ENCODE measurements at places on chromosomes 5 and 9.

- DNase-seq, result no peak
Observed at GRCh38 chr9:100364013-100364412, 11.3 kb upstream of the TEX10 start.

GRCh38 chr5:92574023-92574422, 1007.0 kb downstream of the NR2F1-AS1 start:
- no peak for DNase-seq

DNA sequence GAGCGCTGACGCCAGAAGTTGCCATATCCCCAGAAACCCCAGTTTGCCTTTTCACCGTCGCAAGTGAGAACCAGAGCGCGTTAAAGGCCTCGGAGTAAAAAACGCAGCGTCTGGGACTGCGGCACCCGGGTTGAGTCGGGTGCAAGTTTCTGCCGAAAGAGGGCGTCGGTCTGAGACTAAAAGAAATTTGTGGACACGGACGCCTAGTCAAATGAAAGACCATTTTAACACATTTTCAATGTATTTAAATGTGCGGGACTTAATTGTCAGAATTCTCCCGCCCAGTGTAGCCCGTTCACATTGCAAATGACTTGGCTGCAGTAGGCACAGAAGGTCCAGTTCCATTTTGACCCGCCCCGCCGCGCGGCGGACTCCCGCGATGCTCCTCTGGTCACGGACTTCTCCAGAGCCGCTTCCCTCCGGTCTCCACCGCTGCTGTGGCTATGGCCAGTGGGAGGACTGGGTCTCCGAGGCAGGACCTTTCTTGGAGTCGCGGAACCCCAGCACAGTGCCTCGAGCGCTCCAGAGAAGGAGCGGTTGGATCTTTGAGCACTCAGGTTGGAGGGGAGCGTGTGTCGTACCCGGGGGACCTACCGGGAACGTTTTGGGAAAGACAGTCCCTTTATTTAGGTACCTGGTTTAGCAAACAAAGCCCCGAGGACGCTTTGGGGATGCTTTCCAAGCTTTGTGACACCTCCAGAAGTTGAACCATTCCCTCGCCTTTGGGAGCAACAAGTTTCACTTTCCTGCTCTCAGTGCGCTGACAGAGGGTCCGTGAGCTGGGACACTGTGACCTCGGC, 1.2 kb upstream of the NPR3 start:
- DNase-seq, result peak; percentile 84

GRCh38 chr5:98042961-98043360, 730.5 kb upstream of the RGMB start:
- DNase-seq, result no peak

- DNase-seq, result no peak
Observed at GRCh38 chr9:69745716-69746437, 13.9 kb downstream of the PTAR1 start.

GRCh38 chr9:107638521-107639310, 149.1 kb upstream of the KLF4 start:
- DNase-seq, result no peak

DNA sequence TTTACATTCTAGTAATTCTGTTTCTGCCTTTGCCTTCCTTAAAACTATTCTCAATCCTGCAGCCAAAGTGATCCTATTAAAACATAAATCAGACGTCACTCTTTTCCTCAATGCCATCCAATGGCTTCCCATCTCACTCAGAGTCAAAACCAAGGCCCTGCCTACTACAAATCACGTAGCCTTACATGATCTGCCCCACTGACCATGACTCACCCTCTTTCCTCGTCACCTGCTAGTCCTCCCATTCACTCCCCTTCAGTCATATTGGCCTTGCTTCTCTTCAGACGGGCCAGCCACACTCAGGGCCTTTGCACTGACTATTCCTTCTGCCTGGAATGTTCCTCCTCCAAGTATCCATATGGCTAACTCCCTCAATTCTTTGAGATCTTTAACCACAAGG, 39.0 kb upstream of the DMXL1 start:
- no peak for DNase-seq

DNA sequence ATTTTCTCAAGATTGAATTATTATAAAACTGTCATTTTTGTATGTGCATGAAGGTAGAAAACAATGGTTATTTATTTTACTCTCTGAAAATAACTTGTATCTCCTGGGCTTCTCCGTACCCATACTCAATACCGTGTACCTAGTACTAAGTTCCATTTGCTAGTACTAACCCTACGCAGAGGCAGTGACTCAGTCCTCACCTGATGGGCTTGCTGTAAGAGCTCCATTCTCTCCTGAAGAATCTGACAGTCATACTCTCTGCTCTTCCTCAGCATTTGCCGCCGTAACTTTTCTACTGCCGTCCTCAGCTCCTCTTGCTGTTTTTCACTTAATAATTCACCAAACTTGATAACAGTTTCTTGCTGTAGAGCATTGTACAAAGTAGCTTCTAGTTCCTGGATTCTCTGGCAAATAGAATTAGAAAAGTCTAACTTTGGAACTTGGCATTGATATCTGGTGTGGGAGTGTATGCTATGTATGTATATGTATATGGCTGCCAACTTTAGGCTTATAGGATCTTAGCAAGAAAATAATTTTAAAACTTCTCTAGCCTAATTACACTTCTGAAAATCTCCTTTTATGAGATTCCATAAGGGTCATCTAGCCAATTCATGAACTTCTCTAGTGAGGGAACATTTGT, 108.0 kb upstream of the DPYSL3 start:
- no peak for DNase-seq

DNA sequence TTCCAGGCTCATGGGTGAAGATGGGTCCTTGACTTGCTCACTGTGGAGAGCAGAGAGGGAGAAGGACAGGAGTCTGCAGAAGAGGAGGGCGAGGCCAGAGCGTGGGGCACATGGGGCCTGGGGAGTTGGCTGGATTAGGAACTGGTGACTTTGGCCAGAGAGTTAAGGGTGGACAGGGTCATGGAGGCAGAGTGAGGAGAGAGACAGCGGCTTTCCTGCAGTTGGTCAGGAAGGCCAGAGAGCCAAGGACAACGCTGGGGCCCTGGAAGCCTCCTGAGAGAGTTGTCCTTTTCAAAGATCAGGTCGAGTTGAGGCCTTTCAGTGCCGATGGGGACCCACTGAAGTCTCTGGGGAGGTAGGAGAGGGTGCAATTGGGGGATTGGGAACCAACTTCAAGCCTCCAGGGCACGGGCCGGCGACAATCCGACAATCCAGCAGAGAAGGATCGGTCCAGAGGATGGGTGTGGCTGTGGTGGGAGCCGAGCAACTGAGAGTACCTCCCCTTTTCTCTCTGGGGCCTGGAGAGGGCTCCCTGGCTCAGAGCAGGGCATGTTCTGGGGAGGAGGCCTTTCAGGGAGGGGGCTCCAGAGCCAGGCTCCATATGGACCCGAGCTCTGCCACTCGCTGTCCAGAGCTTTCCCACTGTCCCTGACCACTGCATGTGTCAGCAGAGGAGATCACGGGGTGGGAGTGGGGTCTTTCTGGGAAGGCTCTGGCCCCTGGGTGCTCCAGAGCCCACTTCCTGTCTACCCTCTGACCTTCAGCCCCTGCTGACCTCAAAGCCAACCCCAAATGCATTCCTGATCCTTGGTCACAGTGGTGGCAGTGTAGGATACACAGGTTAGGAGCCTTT, 7.5 kb upstream of the PHYHD1 start:
- DNase-seq, result no peak

- DNase-seq, result no peak
Observed at GRCh38 chr5:149410721-149411432, 31.8 kb upstream of the IL17B start.

GRCh38 chr5:57302164-57302563, 128.3 kb downstream of the GPBP1 start:
- DNase-seq, result no peak

DNA sequence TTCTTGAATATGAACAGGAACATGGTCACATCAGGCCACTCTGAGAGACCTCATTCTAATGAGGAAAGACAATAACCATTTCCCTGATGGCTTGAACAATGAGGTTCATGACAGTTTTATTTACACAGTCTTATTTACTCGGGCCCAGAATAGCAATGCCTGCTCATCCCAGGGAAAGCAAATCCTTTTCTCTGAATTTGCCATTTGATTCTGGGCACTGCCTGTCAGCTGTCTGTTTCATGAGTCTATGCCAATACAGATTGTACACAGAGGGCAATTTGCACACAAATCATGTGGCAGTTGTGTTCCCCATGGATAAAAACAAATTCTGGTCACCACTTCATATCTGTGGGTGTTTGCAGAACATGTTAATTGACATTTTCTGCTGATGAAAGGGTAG, 492.5 kb downstream of the ACTL7B start:
- DNase-seq, result no peak

DNA sequence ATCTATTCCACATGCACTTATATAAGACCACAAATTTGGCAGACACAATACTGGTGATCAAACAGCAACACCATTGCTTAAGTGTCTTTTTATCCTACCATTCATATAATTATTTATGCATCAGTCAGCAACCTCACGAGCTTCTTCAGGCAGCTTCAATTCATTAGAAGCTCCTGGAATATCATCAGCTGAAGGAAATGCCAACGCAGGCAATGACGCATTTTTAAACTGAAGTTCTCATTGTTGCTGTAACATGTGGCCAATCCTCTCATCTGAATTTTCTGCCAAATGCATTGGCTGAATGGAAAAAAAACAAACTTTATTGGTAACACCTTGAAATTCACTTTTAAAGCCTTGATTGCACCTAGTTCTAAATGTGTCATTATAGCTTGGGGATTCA, 376.4 kb upstream of the RGMB start:
- no peak for DNase-seq

- no peak for DNase-seq
Observed at GRCh38 chr9:38312406-38312805, 80.1 kb upstream of the ALDH1B1 start.

GRCh38 chr9:77512876-77513275, 135.2 kb downstream of the GNA14 start:
- DNase-seq, result no peak

DNA sequence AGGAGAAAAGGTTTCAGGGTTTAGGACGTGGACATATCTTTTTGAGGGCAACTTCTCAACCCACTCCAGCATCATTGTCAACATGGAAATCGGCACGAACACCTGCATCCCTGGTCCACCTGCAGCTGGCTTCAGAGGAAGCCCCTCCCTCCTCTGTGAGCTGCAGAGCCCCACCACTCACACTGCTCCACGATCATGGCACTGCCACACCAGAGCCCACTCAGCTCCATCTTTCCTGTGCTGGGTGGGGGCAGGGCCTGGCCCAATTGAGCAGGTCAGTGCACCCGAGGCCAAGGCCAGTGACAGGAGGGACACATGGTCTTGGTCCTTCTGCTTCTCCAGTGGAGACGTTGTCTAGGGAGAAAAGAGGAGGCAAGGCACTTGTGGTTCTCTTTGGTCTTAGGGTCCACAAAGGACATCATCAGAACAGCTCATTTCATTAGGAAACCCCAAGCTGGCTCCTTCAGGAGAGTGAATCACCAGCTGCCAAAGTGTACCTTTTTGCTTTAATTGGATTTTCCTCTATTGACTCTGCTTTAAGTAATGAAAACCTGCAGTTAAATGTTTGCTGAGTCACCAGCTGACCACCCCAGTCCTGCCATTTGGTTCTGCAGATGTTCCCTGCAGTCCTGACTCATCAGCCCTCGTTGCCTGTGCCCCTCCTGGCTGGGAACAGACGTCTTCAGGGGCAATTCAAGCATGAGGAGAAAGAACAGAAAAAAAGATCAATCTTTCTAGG, 56.2 kb downstream of the UBE2QL1 start:
- no peak for DNase-seq

DNA sequence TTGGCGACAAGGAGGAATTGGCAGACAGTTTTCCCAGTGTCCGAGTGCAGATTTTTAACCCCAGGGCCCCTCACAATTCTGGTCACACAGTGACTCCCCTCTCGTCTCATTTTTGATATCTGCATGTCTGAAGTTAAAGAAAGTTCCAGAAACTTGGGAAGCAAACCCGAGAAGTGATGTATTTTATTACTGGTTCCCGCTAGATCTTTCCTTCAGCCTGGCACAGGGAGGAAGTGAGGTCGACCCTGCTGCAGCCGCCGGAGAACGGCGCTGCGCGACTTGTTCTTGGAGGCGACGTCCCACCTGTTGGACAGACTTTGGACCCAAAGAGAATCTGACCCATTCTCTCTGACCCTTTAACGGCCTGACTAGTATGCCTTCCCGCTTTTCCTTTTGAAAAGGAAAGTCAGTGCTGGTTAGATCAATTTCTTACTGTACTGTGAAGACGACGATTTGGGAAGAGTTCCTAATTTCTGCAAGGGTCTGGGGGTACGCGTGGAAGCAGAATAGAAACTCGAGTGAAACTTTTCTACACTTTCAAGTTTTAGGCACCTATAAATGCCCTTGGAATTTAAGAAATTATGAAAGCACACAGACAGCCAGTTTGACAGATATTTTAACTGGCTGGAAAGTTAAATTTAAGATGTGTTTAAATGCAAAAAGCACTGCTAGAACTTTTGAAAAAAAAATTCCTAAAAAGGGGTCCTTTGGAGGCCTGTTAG, 744 bp downstream of the OTULIN start:
- no peak for DNase-seq

- no peak for DNase-seq
Observed at GRCh38 chr9:27151693-27152404, 42.8 kb downstream of the TEK start.

DNA sequence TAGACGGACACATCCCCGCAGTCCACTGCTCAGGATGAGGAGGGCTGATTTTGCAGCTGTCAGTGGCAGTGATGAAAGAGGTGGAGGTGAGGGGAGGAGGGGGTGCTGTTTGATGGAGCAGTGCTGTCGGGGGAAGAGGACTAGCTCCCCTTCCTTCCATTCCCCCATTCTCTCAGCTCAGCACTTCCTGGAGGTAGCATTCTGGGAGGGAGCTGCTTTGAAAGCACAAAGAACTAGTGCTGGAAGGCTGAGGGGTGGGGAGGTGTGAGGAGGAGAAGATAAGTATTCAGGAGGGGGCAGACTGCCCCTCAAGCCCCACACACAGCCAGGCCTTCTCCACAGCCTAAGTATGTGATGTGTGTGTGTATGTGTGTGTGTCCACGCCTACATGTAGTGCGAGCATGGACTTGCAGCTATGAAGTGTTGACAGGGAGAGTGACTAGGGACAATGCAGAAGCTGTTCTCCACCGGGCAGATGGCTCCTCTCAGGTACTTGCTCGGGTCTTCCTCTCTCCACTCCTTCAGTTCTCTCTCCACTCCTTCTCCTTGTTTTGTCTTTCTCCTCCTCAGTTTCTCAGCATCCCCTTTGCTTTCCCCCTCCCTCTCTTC, 65.5 kb upstream of the HSPA9 start:
- DNase-seq, result no peak

GRCh38 chr9:136075881-136076678, 19.0 kb downstream of the NACC2 start:
- DNase-seq, result no peak

GRCh38 chr9:4508907-4509589, 18.8 kb downstream of the SLC1A1 start:
- no peak for DNase-seq

DNA sequence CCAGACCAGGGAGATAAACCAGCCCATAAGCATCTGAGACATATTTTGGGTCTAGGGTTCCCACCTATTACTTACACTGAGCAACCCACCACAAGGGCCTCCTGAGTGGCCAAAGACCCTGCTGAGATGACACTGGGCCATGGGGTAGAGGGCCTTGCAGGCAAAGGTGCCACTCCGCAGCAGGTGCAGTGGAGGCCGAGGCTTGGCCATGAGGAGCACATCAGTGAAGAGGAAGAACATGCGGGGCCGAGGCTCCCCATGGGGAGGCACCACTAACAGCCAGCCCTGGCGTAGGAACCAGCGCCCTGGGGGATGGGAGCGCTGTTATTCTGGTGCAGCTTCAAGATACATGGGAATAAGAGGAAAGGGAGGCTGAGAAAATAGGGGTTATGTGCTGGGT, 2.6 kb downstream of the ARHGEF39 start:
- DNase-seq, result no peak

Data from left renal cortex interstitium (tissue), 4 donors.